ENCODE measurements at places on chromosomes 1 and 21.
A peak's percentile ranks its signal among the peaks of the same experiment; 100 is the strongest.

DNA sequence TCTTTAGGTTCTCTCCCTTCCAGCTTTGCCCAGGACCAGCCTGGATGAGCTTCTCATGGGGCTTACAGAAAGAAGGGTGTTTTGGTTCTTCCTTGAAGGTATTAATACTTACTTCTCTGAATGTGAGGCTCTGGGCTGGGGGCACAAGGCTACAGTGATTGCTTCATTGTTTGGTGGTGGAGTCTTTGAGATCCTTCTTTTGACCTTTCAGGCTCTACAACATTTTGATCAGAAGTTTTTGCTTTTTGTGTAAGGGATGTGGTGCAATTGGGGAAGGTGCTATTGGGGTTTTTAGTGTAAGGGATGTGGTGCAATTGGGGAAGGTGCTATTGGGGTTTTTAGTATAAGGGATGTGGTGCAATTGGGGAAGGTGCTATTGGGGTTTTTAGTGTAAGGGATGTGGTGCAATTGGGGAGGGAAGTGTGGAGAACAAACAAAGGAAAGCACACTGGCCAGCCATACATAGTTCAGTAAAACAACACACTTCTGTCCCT, 103.6 kb upstream of the IVNS1ABP start:
- peak; percentile 34 for DNase-seq

DNA sequence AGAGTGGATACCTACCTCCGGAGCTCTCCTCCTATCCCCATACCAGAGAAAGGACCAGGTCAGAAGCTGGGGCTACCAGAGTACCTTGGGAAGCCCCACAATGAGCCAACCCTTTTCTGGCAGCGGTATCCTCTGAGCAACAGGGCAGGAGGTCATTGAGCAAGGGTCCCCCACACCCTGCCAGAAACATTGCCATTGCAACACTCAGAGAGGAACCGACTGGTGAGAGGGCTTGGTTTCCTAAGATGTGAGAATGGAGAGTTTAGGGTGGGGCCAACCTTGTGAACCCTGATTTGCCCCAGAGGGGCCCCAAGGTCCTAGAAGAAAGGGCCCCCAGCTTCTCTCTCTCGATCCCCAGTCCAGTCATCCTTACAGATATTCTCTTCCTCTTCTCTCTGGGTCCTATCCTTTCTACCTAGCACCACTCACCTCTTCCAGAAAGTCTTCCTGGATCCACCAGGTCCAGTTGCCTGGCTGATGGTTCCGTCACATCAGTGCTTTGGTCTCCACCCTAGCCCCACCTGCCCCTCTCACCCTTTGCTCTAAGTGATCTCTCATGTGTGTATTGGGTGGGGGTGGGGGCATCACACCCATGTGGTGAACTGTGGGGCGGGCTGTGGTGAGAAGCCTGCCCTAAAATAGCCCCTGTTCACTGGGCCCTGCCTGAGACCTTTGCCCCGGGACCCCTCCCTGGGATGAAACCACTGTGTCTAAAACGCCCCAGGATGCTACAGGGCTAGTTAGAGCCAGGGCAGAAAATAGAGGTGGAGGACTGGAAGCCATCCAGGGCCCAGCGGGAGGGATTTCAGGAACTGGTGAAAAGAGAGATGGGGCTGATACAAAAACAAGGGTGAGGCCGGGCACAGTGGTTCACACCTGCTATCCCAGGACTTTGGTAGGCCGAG, 8.7 kb downstream of the FGR start:
- peak; percentile 92 for DNase-seq

GRCh38 chr21:34192646-34193285, 119.4 kb downstream of the MRPS6 start:
- no peak for DNase-seq

DNA sequence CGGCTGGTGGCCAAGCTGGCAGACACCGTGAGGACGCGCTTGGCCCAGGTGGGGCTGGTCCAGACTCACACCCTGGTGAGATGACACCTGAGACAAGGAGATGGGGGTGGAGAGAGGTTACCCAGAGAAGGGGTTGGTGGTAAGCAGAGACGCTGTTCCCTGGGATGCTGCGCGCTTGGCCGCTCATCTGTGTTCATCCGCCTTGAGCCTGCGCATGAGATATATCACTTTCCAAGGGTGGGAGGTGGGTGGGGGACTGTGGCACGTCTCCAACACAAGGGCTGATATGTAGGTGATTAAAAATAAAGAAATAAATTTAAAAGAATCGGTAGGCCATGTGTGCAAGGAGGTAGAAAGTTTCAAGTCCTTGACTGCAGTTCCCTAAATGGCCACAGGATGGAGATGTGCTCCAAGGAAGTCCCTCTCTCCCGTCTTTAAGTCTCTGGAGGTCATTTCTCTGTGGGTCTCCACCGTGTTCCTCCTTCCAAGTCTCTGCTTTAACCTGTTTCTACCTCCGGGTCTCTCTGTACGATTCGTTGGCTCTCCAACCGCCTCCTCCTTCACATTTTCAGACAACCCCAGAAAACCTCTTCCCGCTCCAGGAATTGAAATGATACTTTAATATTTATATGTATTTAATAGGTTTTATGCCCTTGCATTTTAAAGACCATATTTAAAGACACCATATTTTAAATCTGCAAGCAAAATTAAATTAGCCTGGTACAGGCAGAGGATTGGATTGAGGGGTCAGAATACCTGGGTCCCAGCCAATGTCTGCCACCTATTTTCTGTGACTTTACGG, 4.5 kb downstream of the TTC24 start:
- DNase-seq: peak; percentile 89

- DNase-seq: no peak
These were observed 115.3 kb downstream of the CYYR1 start for GRCh38 chr21:26457817-26458216.

DNA sequence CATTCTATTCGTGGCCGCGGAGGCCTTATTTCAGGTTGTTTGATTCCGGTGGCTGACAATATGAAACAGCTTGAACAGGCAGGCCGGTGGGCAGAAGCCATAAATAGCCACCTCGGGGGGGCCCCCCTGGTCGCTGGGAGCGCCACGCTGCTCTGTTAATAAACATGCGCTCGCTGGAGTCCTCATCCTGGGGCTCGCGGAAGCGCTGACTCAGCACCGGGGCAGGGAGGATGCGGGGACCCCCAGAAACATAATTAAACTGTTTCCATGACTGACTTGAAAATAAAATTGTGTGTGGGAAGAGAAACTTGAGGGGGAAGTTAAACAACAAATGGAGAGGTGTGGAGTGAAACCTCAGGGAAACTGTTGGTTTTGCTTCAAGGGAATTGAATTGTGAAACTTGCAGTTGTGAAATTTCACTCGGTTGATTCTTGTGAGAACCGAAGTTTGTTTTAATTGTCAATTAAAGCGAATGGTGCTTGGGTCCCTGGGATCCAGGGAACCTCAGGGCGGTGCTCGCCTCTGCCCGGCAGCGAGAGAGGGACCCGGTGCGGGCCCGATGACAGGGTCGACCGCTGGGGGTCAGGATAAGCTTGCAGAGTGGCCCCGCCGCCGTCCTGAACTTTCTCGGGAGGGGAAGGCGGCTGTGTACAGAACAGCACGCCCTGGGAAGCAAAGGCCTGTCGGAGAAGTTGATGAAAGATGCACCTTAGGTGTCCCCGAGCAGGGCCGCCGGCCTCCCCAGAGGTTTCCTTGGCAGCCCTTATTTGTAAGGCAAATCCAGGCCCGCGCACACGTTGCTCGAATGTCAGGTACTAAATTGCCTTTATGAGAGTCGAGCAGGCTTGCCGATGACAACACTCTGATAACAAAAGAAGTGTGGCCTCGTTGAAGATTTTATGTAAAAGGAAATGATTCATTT, 176.9 kb upstream of the LMO4 start:
- peak; percentile 73 for DNase-seq

- peak; percentile 87 for DNase-seq
These were observed 13.4 kb downstream of the THEMIS2 start for GRCh38 chr1:27885621-27886352.

GRCh38 chr1:24373710-24374109, 39.9 kb downstream of the STPG1 start:
- no peak for DNase-seq

DNA sequence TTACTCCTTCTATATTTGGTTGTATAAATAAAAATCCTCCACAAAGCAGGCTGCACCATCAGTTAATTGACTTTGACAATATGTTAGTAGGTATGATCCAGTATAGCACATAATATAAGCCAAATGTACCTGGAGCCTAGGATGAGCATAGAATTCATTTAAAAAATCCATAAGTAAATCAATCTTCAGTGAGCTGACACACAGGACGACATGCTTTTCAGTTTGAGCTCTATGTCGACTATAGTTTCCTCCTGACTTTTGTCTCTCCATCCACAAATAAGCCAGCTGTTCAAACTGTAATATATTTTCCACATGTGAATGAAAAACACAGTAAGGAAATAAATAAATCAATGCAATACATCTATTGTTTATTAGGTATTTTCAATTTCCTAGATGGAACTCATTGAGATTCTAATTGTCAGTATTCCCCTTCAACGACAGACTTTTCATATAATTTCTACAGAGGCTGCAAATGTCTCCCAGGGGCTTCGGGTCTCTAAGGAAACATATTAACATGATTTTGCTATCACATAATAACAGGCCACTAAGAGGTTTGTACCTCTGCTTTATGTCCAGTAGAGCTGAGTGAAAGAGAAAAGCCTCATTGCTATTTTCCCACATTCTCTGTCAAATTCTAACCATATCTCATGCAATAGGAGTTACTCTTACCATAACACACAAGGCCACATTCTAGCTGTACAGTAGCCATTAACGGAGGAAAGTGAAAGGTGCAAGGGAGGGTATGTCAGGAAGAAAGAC, 180.1 kb downstream of the KCNT2 start:
- DNase-seq: no peak

DNA sequence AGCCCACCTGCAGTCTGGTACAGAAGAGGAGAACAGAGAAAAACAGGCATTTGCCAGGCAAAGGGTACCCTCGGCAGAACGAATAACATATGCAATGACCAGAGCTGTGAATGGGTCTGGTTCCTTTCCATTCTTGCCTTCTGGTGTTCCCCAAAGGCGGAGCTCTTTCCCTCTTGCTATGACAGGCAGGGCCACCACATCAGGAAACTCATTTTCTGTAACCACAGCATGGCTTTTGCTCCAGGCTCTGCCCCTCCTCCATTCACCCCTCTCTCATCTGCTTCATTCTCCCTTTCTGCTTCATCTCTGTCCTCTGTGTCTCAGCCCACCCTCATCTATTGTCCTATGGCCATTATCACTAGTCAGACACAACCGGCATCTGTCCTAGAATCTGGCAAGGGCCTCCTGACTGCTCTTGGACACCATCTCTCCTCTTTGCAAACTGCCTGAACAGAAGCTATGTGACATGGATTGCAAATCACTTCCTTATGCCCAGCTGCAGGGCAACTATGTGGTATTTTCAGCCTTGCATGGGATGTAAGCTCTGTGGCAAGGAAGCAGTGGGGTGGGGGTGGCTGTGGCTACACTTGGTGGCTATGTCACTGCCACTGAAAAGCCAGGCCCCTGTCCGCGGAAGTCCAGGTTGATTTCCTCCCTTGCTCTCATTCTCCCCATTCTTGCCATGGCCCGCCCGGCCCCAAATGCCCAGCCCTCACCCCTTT, 78.8 kb upstream of the ABCD3 start:
- peak; percentile 71 for DNase-seq

DNA sequence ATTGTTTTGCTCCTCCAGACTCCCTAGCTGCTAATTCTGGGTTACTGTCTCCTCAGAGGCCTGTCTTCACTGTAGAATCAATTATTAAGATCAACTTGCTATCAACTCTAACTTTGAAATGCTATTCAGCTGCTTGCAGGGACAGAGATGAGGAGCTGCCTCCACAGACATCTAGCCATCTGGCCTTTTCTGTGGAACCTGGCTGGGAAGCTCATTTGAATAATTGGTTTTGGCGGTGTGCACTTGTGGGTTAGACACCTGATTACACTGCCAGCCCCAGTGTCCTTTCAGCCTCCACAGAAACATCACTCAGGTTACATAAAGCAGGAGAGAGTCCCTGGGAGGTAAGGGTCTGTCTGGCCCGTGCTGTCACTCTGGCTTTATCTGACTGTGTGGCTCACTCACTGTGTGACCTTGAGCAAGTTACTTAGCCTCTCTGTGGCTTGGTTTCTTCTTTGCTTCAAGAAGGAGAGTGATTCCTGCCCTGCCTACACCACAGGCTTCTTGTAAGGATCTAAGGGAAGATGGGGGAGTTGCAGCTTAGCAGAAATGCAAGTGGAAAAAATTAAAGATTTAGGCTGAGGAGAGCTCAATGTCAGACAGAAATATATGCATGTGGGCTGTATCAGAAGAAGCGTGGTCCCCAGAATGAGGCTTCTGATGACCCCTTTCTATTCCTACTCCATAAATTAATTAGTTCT, 131.6 kb downstream of the BEND5 start:
- no peak for DNase-seq

DNA sequence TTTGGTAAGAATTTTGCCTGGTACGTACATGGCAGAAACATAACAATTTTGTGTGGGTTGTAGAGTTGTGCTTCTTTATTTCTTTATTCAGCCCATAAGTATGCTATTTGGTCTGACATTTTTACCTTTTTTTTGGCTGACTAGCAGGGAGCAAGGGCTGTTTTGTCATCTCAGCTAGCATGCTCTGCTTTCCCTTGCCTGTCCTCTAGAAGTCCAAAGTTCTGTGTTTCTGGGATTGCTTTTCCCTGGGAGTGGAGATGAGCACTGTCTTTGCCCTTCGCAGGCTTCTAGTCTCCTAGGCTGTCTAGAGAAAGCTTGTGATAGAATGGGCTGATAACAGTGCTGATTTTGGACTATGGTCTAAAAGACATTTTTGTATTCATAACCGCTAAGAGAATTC, 7.5 kb downstream of the UCK2 start:
- no peak for DNase-seq

DNA sequence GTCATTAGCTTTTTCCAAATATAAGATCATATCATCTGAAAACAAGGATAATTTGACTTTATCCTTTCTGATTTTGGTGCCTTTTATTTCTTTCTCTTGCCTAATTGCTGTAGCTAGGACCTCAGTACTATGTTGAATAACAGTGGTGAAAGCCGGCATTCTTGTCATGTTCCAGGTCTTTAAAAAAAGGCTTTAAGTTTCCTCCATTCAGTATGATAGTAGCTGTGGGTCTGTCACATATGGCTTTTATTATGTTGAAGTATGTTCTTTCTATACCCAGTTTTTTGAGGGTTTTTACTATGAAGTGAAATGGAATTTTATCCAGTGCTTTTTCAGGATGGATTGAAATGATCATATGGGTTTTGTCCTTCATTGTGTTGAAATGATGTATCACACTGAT, 115.8 kb downstream of the DUSP10 start:
- no peak for DNase-seq

- DNase-seq: peak; percentile 78
These were observed 4.7 kb upstream of the CD55 start for GRCh38 chr1:207316622-207317391.

- DNase-seq: no peak
These were observed 32.2 kb upstream of the ANGPTL7 start for GRCh38 chr1:11156963-11157362.

GRCh38 chr1:177170756-177171535, at the start of gene BRINP2:
BRINP2 (plus strand) TSS chr1:177170958; CDS start chr1:177229877, 58,919 bp downstream.
- DNase-seq: no peak

Data from suppressor macrophage treated with lipopolysaccharide for 1 hour (primary cell).